Activated CD4-positive, alpha-beta memory T cell treated with anti-CD3 and anti-CD28 coated beads for 36 hours (primary cell): ENCODE measurements at places on chromosomes 3 and 15. TPM values are rescaled to one million over a fixed set of nuclear protein-coding genes. Genes with fewer than 3 reads are reported as not detected.

- no peak for DNase-seq
These were observed 1.3 kb downstream of the SLC6A6 start for GRCh38 chr3:14403619-14404155.

Gene DNAH12
- total RNA-seq = not detected

GRCh38 chr15:79562899-79563298 is 130.8 kb downstream of the MINAR1 start:
- DNase-seq = no peak

Gene ACKR4
- total RNA-seq = not detected

Gene GUCA1C
- not detected for total RNA-seq
